Caco-2 (cell line): ENCODE measurements at places on chromosomes 16 and 17.

- DNase-seq = peak; percentile 35
These were observed 787 bp downstream of the PRKAR1A start for GRCh38 chr17:68512960-68513474.

GRCh38 chr17:3030096-3030495 is 33.3 kb downstream of the OR1D5 start:
- DNase-seq = no peak

DNA sequence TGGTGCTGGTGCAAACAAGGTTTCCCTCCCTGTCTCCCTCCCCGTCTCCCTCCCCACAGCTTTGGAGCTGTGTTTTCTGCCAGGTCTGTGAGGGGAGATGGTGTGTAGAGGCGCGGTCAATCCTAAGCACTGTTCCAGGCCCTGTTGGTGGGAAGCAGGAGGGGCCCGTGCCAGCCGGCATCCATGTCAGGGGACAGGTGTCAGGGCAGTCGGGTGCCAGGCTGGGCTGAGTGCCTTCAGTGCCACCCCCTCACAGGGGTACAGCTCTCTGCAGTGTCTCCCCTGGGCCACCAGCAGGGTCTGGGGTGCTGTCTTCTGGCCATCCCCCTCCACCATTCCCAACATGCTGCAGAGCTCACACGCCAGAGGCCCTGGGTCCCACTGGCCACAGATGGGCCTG is 73.6 kb downstream of the KLHDC4 start:
- no peak for DNase-seq

- no peak for DNase-seq
These were observed 19.1 kb downstream of the WIPI1 start for GRCh38 chr17:68437979-68438822.

- DNase-seq = no peak
These were observed 167.3 kb upstream of the CDH5 start for GRCh38 chr16:66199189-66199588.

- DNase-seq = peak; percentile 98
These were observed 9.9 kb upstream of the RAP1GAP2 start for GRCh38 chr17:2786176-2786881.

DNA sequence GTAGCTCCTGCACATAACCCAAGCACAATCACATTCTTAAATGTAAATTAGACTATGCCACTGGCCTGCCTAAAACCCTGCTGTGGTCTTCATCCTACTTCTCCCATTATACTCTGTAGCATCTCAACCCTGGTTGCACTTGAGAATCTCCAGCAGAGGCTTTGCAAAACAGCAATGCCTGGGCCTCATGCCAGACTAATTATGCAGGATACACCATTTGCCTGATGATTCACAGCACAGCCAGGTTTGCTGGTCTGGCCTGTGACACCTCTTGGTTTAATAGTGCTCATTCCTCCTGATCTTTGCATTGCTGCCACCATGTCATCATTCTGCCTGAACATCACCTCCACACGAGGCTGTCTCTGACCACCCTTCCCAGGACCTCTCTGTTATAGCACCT is 491.9 kb upstream of the TOM1L1 start:
- DNase-seq = no peak

DNA sequence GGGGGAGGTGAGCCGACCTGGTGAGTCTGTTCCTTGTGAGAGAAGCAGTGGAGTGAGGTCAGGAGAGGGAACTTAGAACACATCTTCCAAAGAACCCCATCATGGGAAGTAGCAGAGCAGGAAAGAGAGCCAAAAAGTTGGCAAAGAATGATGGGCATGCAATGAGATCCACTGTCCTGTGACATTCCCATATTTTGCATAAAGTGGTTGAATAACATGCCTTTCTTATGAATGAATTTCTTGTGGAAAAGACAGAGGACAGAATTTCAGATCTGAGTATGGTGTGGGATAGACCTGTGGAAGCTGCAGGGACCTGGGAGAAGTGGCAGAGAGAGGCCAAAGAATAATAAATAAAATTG is 41.3 kb downstream of the TMEM100 start:
- DNase-seq = no peak

- DNase-seq = peak; percentile 51
These were observed 21.6 kb upstream of the PHOSPHO1 start for GRCh38 chr17:49252148-49252695.

GRCh38 chr16:12341966-12342365 is 365.4 kb downstream of the SNX29 start:
- no peak for DNase-seq

GRCh38 chr16:10761373-10761772 is 17.7 kb downstream of the NUBP1 start:
- no peak for DNase-seq

DNA sequence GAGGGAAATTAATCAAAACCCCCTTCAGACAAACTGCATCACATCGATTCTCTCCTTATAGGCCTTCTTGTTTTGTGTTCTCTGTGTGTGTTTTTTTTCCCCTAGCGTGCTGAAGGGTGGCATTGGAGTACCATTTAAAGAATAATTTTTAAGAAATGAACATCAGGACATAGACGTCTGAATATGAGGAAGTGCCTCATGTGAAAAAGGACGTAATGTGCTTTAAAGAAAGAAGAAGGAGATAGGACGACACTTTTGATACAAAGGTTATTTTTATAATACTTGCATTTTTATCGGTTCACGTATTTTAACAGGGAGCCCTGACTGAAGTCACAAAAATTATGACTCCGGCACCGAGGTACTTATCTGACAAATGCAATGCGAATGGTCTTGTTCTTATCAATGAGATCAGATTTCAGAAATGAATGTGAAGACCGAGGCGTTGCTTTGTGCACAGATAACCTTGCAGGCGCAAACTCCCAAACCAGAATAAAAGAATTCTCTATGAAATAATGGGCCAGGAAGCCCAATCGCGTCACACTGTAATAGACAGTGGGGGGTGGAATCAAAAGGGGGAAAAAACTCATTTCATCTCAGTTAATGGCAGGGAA is 606.3 kb downstream of the MAF start:
- DNase-seq = no peak

- peak; percentile 33 for DNase-seq
These were observed 23.4 kb downstream of the DCAF7 start for GRCh38 chr17:63573634-63574033.

GRCh38 chr16:72286936-72287620 is 115.1 kb upstream of the PMFBP1 start:
- no peak for DNase-seq

DNA sequence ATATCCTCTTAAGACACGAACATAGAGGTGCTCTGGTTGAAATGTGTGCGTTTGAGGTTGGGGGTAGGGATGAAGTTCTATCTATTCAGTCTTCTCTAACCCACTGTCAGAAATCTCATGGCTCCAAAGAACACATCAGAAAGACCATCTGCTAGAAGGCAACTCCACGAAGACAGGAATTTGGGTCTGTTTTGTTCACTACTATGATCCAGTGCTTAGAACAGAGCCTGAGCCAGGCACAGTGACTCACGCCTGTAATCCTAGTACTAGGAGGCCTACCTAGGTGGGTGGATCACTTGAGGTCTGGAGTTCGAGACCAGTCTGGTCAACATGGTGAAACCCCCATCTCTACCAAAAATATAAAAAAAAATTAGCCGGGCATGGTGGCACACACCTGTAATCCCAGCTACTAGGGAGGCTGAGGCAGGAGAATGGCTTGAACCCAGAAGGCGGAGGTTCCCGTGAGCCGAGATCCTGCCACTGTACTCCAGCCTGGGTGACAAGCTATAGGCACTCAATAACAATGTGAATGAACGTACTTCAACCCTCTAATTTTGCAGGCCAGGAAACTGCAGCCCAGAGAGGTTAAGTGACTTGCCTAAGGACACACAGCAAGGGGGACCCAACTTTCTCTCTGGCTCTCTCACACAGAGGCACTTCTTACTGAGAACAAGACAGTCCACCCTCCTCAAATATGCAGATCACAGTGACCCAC is 2.3 kb downstream of the CASKIN2 start:
- DNase-seq = no peak

DNA sequence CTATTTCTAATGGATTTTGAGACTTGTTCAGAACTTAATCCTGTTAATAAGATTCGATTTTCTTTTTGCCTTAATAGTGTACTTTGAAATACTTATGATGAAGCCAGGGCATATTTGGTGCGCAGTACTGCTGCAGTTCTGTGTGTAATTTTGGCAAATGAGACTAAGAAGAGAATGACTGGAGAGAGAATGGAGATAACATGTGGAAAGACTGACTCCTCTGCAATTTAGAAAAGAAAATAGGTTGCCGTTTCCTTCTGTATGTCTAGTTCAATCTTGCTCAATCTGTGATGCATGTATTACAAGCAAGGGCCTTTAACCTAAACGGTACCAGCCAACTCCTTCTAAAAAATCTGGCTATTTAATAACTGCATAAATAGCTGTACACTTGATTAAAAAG is 285.1 kb upstream of the CDH11 start:
- DNase-seq = no peak

DNA sequence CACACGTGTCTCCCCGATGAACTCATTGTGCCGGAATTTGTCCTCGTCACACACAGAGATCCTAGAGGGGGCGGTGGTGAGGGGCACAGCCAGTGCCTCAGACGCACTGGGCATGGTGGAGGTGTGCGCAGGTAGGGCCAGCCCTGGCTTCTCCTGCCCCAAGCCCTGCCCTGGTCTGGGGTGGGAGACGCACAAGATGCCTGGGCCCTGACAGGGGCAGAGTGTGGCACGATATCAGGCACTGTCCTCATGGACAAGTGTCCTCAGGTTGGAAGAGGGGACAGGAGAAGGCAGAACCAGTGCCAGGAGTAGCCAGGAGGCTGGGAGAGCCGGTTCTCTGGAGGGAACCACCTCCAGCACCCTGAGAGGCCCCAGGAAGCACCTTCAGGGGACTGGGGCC is 20.0 kb downstream of the DOC2B start:
- no peak for DNase-seq

DNA sequence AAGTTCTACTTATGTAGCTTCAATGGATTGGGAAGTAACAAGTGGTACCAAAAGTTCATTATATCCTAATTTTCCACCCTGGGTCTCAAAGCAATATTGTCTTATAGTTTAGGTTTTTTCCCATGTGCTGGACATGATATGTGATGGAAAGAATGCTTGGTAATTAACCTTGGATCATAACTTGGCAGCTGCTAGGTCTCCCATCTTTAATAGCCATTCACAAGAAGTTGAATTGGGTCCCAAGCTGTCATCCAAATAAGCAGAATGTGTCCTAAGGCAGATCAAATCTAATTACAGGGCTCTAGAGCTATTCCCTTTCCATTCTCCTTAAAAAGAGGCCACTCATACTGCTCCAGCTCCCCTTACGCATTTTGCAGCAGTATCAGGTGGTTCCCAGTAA is 44.7 kb upstream of the KCNJ16 start:
- no peak for DNase-seq

GRCh38 chr16:50673496-50674275 is 7.4 kb downstream of the SNX20 start:
- no peak for DNase-seq

- DNase-seq = peak; percentile 96
These were observed 972 bp downstream of the RSAD1 start for GRCh38 chr17:50479522-50480141.

GRCh38 chr16:35574454-35575431 is 2115.3 kb downstream of the TP53TG3F start:
- DNase-seq = no peak

DNA sequence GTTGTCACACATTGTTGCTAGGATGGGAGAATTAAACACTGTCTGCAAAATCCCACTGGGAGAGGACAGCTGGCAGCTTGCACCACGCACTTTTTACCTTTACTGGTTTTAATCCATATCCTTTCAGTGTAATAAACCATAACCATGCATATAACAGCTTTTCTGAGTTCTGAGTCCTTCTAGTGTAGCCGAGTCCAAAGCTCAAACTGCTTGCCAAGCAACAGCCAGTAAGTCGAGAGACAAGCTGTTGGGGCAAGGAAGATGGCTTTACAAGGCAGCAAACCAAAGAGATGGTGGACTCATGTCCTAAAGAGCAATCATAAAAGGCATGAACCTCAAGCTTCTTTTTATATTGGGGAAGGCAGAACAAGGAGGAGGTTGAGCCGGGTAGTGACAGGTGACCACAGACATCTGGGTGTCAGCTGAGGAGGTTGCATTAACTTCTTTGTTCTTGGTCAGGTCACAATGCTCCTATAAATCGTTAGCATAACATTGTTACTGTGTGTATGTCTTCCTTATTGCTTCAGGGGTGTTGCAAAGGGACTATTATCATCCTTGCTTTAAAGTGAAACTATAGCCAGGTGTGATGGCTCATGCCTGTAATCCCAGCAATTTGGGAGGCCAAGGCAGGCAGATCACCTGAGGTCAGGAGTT is 7.3 kb upstream of the CD300H start:
- DNase-seq = no peak

GRCh38 chr16:23902748-23903414 is 67.1 kb downstream of the PRKCB start:
- no peak for DNase-seq

GRCh38 chr17:79201536-79202227 is 127.1 kb downstream of the ENGASE start:
- DNase-seq = no peak

DNA sequence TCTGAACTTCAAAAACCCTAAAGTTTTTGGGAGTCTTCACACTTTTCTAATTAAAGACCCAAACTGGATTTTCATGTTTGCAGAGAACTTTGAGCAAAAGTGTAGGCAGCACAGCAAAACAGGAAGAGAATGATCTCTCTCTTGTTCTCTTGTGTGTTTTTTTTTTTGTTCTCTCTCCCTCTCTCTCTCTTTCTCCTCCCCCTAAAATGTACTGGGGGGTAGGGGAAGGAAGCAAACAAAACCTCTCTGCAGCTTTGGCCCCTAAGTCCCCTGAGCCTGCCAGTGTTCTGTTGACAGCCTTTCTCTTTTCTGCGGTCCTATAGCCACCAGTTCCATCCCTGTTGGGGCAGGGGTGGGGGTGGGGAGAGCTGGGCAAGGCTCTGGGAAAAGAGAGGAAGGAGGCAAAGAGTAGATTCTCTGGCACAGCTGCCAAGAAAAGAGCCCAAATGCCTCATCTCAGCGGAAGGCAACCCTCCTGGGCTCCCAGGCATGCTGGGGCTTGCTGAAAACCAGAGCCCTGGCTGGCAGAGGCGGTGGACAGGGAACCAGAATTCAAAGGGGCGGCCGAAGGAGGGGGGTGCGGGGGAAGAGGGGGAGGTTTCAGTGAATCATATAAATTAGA is 295.3 kb downstream of the SOX9 start:
- no peak for DNase-seq

DNA sequence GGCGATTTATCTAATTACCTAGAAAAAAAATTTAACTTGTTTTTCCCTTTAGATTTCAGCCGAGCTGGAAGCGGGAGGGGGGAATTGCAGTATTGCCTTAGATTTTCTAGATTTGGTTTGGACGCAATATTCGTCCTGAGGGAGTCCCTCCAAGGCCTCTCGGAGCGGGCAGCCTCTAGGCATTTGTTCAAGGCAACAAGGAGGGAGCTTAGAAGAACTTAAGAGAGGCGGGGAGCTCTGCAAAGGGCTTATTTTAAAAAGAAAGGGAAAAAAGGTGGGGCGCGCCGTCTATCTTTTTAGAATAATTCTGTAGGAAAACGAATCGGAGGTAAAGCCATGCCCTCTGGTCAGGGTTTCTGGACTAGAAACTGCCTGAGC is 407 bp upstream of the TMEM94 start:
- DNase-seq = peak; percentile 40

- no peak for DNase-seq
These were observed 186.0 kb downstream of the COPRS start for GRCh38 chr17:31673076-31673475.

GRCh38 chr17:43475494-43476089 is 8.2 kb upstream of the DHX8 start:
- no peak for DNase-seq
